Stimulated activated CD8-positive, alpha-beta memory T cell treated with anti-CD3 and anti-CD28 coated beads, Interleukin-4, amount 100 ng/mL, for 4 hours (primary cell): ENCODE measurements at places on chromosomes 11 and 22.

DNA sequence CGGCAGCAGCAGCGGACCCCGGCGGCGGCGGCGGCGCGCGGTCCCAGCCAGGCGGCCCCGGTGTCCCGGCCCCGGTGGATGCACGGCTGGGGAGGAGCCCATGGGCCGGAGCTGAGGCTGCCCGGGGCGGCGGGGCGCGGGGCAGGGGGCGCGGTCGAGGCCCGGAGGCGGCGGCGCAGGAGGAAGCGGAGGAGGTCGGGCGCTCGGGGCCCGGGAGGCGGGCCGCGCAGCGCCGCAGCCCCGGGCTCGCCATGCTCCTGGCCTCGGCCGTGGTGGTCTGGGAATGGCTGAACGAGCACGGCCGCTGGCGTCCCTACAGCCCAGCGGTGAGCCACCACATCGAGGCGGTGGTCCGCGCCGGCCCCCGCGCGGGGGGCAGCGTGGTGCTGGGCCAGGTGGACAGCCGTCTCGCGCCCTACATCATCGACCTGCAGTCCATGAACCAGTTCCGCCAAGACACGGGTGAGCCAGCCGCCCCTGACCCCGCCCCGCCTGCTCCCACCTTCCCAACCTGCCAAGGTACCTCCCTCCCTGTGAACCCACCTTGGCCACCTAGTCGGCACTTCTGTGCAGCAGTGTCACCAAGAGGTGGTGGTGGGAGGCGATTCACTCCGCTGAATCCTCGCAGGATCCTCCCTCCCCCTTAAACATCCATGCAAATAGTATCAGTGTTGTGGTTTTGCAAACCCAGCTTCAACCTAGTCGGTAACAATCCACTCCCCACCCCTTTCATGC is 580 bp downstream of the DTX4 start:
- no peak for DNase-seq

- DNase-seq = no peak
Observed at GRCh38 chr22:41664951-41665350, 23.7 kb downstream of the SNU13 start.

GRCh38 chr11:69655479-69656428 is 14.8 kb downstream of the CCND1 start:
- no peak for DNase-seq

DNA sequence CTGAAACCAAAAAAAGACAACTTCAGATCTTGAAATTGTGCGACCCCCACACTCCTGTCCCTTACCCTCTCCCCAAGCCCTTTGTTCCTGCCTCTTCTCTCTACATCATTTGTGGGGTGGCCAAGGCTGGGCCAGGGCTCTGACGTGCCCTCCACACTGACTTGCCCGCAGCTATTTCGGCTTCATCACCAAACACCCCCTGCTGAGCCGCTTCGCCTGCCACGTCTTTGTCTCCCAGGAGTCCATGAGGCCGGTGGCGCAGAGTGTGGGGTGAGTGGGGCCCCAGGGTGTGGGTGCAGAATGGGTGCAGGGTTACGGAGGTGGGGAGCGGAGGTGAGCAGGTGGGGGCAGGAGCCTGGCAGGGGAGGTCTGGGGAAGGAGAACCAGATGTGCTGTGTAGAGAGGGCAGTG is 9.5 kb downstream of the MAPK8IP2 start:
- DNase-seq = no peak

DNA sequence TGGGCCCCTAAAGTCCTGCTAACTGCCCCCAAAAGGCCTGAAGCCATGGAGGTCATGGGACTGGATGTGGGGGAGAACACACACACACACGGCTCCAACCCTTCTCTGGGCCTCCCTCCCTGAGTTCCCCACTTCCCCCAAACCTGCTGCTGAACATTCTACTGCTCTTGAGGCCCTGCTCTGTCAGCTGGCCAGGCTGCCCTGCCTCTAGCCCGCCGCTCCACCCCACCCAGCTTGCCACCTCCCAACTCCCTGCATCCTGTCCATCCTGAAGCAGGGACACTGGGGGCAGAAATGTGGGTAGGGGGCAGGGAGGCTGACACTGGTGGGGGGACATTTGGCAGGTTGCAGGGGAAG is 1.0 kb downstream of the KCNJ4 start:
- DNase-seq = no peak

DNA sequence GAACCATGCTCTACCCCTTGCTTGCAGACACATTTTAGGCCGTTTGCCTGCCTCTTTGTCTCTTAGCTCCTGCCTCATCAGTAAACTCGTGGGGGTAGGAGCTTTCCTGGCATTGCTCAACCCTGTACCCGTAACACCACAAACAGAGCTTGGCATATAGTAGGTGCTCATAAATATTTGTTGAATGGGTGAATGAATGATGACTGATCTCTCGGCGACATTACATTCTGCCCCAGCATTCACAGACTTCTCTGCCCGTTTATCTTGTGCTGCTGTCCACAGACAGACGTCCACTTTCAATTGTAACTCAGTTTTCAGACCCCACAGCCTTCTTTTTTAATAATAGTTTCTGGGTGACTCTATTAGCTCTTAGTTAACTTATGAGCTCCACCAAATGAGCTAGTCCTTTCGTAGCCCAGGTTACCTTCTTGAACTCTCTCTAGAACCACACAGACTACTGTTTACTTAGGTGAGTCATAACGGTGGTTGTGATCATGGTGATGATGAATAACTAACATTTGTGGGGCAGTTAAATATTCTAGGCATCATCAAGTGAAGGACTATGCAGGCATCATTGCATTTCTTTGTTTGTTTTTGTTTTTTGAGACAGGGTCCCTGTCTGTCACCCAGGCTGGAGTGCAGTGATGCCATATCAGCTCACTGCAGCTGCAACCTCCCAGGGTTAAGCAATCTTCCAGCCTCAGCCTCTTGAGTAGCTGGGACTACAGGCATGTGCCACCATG is 188.4 kb downstream of the ADAMTS15 start:
- DNase-seq = no peak

GRCh38 chr22:43828725-43828997 is 16.6 kb upstream of the EFCAB6 start:
- DNase-seq = no peak

DNA sequence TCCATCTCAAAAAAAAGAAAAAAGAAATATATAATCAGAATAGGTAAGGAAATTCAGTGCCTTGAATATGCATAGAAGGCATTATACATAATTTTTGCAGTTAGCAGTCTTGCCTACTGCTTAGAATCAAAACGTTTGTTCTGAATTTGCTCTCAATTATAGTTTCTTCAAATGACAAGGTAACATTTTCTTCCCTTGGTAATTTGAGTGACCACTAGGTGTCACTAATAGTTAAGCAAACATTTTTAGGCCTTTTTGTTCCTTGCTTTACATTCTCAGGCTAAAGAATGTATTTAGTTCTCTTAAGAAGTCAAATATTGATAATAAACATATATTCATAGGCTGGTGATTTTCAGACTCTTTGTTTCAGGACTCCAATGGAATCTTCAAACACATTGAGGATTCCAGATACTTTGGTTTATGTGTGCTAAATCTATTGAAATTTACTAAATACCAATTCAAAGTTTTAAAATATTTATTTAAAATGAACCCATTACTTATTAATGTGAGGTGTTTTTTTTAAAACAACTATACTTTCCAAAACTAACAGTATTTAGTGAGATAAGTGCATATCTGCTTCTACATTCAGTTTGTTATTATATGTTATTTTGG is 55.0 kb upstream of the DEPDC7 start:
- DNase-seq = no peak

GRCh38 chr11:61472868-61473267 is 35.7 kb upstream of the LRRC10B start:
- no peak for DNase-seq

- no peak for DNase-seq
Observed at GRCh38 chr11:93216511-93217101, 18.8 kb upstream of the SLC36A4 start.

- no peak for DNase-seq
Observed at GRCh38 chr11:75809991-75810390, 5.0 kb upstream of the UVRAG start.

- DNase-seq = no peak
Observed at GRCh38 chr11:100240025-100240539, 447.0 kb upstream of the ARHGAP42 start.

GRCh38 chr11:115409691-115410220 is 94.5 kb downstream of the CADM1 start:
- DNase-seq = no peak

DNA sequence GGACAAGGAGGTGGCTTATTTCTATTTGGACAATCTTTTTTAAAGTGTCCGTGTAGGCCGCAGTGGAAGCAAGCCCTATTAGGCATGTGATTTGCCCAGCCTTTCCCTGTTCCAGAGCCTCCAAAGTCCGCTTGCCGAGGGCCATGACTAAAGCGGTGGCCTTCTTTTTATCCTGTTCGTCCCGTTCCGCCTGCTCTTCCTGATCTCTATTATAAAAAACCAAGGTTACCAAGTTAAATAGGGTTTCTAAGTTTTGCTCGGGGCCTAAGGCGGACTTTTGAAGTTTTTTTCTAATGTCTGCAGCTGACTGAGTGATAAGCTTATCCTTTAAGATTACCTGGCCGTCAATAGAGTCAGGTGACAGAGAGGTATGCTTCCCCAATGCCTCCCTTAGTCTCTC is 21.6 kb upstream of the MUC15 start:
- no peak for DNase-seq

DNA sequence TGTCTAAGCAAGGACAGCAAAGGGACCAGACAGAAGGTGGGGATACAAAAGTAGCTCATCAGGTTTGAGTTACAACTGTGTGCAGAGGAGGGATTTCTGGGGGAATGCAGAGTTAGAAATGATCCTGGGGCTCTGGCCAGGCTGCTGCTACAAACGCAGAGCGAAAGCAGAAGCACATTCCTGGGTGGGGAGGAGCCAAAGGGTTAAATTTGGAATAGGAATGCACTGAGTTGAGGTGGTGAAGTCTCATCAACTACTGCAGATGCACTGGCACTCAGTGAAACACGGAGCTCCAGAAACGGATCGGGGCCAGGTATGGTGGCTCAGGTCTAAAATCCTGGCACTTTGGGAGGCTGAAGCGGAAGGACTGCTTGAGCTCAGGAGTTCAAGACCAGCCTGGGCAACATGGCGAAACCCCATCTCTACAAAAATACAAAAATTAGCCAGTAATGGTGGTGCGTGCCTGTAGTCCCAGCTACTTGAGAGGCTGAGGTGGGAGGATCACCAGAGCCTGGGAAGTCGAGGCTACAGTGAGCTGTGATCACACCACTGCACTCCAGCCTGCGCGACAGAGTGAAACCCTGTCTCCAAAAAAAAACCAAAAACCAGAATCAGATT is 3.2 kb downstream of the CHKA start:
- DNase-seq = no peak

DNA sequence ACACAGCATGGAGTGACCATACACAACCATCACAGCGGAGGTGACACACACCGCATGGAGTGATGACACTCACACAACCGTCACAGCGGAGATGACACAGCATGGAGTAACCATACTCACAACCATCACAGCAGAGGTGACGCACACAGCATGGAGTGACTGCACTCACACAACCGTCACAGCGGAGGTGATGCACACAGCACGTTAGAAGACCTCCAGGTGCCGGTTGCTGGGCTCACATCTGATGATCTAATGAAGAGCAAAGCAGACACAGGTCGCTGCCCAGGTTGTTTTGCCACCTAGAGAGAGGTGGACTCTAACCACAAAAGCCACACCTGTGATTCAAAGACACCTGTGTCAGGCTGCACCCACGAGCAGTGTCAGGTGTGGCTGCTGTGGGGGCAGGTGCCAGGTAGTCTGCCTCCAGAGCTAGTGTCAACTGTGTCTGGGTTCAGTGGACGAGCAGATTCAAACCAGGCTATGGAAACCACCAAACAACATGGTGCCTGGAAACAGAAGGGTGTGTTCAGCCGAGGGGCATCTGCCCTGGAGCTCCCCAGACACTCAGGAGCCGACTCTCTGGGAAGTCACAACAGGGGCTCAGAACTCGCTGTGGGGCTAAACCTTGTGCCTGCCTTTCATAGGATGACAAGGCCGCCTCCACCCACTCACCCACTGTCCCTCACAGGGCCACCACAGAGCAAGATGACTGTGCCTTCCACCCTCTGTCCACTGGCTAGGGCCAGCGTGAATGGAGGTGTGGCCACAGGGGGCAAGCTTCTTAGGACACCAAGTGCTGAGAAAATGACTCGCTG is 608.2 kb downstream of the TBC1D22A start:
- DNase-seq = no peak

GRCh38 chr11:57632116-57632515 is 17.6 kb downstream of the YPEL4 start:
- DNase-seq = no peak

- DNase-seq = no peak
Observed at GRCh38 chr11:117834068-117834810, 9.7 kb upstream of the FXYD2 start.

- DNase-seq = no peak
Observed at GRCh38 chr11:111081021-111081511, 164.5 kb upstream of the POU2AF2 start.

- no peak for DNase-seq
Observed at GRCh38 chr11:118186346-118187107, 10.1 kb upstream of the SCN2B start.

DNA sequence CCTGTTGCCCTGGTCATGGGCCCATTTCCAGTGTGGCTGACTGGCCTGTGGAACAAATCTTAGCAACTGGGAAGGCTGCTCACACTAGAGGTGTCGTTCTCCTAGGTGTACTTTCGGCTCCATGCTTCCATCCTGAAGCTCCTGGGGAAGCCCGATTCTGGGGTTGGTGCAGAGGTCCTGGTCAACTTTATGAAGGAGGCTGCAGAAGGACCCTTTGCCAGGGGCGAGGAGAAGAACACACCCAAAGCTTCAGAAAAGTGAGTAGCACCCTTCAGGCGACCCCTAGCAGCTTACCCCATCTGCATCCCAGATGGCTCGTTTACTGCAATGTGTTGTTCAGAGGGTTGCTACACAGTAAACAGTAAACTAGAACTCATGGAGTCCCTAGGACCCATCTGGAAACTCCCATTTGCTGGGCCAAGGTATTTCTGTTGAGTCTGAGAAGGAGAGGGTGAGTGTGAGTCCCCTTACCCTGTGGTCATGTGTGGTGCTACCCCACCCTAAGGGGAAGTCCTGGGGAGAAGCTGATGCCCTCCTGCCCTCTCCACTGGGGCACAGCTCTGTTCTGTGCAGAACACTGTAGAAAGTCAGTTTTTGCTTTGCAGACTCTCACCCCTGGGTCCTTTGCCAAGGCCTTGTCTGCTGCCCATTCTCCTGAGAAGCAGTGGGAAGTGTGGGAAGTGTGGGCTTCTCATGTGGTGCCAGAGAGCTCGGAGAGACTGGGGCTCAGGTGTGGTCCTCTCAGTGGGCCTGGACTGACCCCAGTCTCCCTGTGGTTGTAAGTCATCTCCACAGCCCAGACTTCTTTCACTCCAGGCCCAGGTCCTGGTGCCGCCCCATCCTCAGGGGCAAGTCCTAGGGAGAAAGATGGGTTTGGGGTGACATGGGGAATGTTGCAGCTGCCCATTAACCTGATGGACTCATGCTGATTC is 85.0 kb downstream of the CABIN1 start:
- DNase-seq = no peak

DNA sequence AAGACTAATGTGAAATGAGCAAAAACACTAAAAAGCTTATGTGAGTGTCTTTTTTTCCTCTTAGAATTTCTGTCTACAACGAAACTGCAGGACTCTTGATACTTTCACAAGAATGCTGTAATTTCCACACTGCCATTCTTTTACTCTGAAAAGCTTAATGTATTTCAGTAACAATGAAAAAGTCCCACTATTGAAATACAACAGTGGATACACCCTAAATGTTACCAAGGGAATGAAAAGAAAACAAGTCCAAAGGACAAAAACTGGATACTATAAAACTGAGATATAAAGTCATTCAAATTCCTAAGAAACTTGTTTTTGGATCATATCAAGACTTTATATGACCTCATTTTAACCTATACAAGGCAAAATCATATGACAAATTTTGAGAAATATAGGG is 77.4 kb downstream of the SOX6 start:
- no peak for DNase-seq

- no peak for DNase-seq
Observed at GRCh38 chr11:133946541-133947318, 10.0 kb downstream of the IGSF9B start.
